ENCODE measurements at places on chromosomes 16 and 17.

GRCh38 chr16:24919536-24919935 is 73.8 kb downstream of the SLC5A11 start:
- no peak for DNase-seq

GRCh38 chr16:81443688-81444447 is 740 bp upstream of the CMIP start:
- no peak for DNase-seq

DNA sequence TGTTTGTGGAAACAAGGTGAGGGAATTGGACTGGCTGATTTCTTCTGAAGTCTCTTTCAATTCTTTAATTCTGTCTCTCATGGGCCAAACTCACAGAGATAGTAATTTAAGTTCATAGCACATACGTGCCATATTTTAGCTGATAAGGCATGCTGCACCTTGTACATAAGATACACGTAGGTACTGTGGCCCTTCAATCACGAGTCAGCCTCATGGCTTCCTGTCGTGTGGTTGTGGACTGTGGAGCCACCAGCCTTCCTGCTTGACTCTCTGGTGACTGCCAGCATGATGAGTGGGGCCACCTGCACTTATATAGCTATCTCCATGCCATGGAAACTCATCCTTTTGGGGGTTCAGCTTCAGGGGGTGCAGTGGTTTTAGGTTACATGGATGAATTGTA is 25.1 kb downstream of the KSR1 start:
- no peak for DNase-seq

DNA sequence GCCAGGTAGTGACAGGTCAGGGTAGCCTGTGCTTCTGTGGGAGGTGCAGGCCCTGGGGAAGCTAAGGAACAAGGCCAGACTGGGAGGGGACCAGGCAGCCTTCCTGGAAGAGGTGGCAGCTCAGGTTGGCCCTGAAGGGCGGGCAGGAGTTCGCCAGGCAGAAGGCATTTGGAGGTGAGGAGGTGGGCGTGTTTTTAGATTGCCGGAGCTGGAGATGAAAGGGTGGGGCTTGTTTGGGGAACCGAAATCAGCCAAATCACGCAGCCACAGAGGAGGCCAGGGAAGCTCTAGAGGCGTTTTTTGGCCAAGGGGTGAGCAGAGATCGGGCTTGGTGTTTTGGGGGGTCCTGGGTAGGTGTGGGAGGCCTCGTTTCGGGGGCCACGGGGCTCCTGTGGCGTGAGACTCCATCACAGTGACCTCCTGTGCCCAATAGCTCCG is 7.6 kb downstream of the ADCY7 start:
- no peak for DNase-seq

GRCh38 chr17:65085397-65085796 is 28.9 kb upstream of the GNA13 start:
- DNase-seq = no peak

DNA sequence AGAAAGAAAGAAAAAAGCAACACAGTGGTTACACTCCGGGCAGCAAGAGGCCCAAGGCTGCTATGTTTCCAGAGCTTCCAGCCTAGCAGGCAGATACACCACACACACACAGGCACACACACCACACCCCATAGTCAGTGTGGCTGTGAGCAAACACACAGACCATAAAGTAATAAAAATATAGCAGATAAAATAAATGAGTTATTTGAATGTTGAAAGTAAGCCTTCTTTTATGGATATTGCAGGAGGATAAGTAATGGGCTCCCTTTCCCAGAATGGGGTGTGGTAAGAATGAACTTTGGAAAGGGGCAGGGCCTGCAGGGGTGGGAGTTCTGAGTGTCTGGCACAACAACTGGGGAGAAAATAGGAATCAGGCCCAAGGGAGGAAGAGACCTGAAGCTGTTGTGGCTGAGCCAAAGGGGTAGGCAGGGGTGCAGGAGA is 4.8 kb upstream of the CDK5RAP3 start:
- DNase-seq = no peak

Data from fibroblast of pulmonary artery (primary cell).